WTC11 (cell line): ENCODE measurements at places on chromosomes 6 and 20. TPM values are rescaled to one million over a fixed set of nuclear protein-coding genes. Genes with fewer than 3 reads are reported as not detected.

GRCh38 chr20:62737271-62737811, 28.7 kb downstream of the NTSR1 start:
- no peaks in the 10 kb centered on the region for H3K36me3 ChIP-seq
- no peak overlapping the region for H3K4me3 ChIP-seq
- H3K27ac ChIP-seq: no peak overlapping the region
- peak; percentile 9 for DNase-seq

TMEM244 gene
- total RNA-seq: not detected in 3 replicates

DNA sequence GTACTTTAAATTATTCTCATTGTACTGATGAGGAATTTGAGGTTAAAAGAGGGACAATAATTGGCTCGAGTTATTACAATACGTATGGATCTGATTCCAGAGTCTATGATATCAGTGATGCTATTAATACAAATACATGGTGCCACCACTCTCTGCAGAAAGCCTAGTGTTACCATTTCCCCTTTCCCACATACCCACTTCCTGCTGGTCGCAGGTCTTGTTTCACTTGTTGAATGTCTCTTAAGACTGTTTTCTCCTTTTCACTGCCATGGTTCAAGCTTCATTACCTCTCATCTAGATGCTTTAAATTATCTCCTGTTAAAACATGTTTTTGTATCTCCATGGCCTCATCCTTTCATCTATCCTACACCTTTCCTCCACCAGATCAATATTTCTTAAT, 62.0 kb downstream of the FHL5 start:
- H3K4me3 ChIP-seq: no peak overlapping the region
- no peak for DNase-seq
- H3K36me3 ChIP-seq: no peaks in the 10 kb centered on the region
- H3K4me1 ChIP-seq: no peaks in the 10 kb centered on the region
- no peaks in the 10 kb centered on the region for H3K27me3 ChIP-seq

- no peaks in the 10 kb centered on the region; the same call in 1 of the 2 replicates for H3K36me3 ChIP-seq
- H3K27me3 ChIP-seq: peaks cover 78% of the 10 kb centered on the region
- peak overlapping the region; percentile 76 for H3K4me3 ChIP-seq
- H3K4me1 ChIP-seq: 0 out of 2 replicates have a peak, but pooled peaks cover 3% of the 10 kb centered on the region
- H3K27ac ChIP-seq: no peak overlapping the region
- peak; percentile 68 for DNase-seq
Measured at GRCh38 chr6:29723666-29724588, 693 bp downstream of the HLA-F start.

ZNF831 gene
- 0.02 to 0.04 TPM in 2 of 3 replicates, not detected in the other for total RNA-seq

ERVFRD-1 gene
- total RNA-seq: not detected in 3 replicates

DNA sequence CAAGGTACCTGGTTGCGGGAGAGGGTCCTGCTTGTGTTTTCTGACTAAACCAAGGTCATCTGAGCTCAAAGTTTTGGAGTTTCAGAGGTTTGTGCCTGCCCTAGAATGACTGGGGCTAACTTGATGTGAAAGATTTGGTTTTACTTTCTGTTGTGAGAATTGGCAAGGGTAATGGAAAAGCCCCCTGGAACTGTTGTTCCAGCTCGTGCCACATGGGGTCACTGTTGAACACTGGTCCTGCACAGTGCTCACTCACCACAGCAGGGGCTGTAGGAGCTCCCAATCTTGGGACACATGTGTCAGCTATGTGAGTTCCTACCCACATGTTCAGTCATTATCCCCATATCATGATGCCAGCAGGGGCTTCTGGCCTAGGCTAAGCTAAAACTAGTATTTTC, 6.5 kb downstream of the TGM6 start:
- no peak overlapping the region; the same call in 1 of the 2 replicates for H3K27ac ChIP-seq
- H3K4me3 ChIP-seq: no peak overlapping the region
- DNase-seq: peak; percentile 73
- no peaks in the 10 kb centered on the region; the same call in 1 of the 2 replicates for H3K27me3 ChIP-seq

DNA sequence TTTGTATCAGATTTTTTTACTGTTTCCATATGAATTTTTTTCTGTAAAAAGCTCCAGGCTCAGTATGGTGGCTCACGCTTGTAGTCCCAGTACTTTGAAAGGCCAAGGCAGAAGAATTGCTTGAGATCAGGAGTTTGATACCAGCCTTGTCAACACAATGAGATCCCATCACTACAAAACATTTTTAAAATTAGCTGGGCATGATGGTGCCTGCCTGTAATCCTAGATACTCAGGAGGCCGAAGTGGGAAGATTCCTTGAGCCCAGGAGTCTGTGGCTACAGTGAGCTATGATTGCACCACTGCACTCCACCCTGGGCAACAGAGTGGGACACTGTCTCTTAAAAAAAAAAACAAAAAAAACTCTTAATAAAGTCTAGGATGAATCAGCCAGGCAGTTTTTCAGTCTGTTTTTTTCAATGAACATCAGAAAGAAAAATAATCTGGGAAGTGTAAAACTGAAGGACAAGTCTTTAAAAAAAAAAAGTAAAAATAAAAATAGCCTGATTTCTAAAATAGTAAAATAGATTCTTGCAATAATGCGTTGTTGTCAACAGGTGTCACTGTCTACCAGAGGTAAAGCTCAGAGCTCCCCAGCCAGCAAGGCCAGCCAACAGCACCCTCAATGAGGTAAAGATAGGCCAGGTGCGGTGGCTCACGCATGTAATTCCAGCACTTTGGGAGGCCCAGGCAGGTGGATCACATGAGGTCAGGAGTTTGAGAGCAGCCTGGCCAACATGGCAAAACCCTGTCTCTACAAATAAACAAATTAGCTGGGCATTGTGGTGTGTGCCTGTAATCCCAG, 9.3 kb upstream of the ATG5 start:
- peaks cover 3% of the 10 kb centered on the region for H3K4me1 ChIP-seq
- H3K27ac ChIP-seq: no peak overlapping the region
- no peak overlapping the region for H3K4me3 ChIP-seq
- DNase-seq: peak; percentile 61
- H3K36me3 ChIP-seq: no peaks in the 10 kb centered on the region

NMBR gene
- total RNA-seq: not detected in 3 replicates

- DNase-seq: no peak
- no peaks in the 10 kb centered on the region for H3K27me3 ChIP-seq
- H3K4me1 ChIP-seq: peaks cover 16% of the 10 kb centered on the region
- peaks cover 41% of the 10 kb centered on the region for H3K36me3 ChIP-seq
Measured at GRCh38 chr6:22135395-22135794, 161.4 kb downstream of the PRL start.

- no peak overlapping the region for H3K4me3 ChIP-seq
- no peaks in the 10 kb centered on the region for H3K27me3 ChIP-seq
- H3K27ac ChIP-seq: no peak overlapping the region
Measured at GRCh38 chr20:20440481-20440880, 72.6 kb downstream of the INSM1 start.

DNA sequence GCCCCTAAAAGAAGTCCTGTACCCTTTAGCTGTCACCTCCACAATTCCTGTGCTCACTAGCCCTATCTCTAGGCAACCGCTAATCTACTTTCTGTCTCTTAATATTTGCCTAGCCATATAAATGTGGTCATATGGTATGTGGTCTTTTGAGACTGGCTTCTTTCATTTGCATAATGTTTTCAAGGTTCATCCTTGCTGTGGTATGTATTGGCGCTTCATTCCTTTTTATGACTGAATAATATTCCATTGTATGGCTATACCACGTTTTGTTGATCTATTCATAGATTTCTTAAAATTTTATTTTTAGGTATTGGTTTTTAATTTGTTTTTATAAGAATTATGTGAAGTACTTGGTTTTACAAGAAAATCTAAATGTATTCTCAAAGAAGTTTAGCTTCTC, 70.0 kb downstream of the MAP3K4 start:
- no peak overlapping the region for H3K4me3 ChIP-seq
- H3K27ac ChIP-seq: no peak overlapping the region
- peaks cover 27% of the 10 kb centered on the region for H3K4me1 ChIP-seq
- no peaks in the 10 kb centered on the region for H3K27me3 ChIP-seq
- peaks cover 18% of the 10 kb centered on the region for H3K36me3 ChIP-seq

- H3K27me3 ChIP-seq: peaks cover 14% of the 10 kb centered on the region; the same call in 1 of the 2 replicates
- DNase-seq: no peak
- no peaks in the 10 kb centered on the region for H3K4me1 ChIP-seq
- H3K36me3 ChIP-seq: no peaks in the 10 kb centered on the region
- H3K27ac ChIP-seq: no peak overlapping the region
Measured at GRCh38 chr20:2771631-2772080, 28.8 kb downstream of the CPXM1 start.

ZHX3 gene
- 7.5 to 9.6 TPM (median 8.6 TPM) in 3 replicates for total RNA-seq
